Tibial artery (tissue), 4 donors: ENCODE measurements at places on chromosomes 11 and 22.

DNA sequence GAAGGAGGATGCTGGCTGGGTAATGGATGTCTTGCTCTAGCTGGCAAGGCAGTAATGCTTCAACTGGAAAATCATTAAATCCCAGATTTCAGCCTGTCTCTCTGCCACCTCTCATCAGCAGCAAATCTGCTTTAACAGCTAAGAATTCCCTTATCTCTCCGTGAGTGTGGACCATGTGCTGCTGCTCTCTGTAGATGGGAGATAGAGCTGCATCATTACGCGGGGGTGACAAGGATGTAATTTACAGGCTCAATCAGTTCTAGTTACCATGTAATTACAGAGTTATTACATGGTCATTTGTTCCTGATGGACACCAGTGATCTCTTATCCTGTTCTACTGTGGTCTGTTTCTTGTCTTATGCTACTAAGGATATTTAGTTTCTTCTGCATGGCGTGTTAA is 665.4 kb downstream of the NTM start:
- no peak overlapping the region for H3K27ac ChIP-seq
- no peak overlapping the region for H3K4me3 ChIP-seq
- no peaks in the 10 kb centered on the region for H3K4me1 ChIP-seq
- H3K27me3 ChIP-seq, result no peaks in the 10 kb centered on the region
- no peaks in the 10 kb centered on the region for H3K36me3 ChIP-seq

DNA sequence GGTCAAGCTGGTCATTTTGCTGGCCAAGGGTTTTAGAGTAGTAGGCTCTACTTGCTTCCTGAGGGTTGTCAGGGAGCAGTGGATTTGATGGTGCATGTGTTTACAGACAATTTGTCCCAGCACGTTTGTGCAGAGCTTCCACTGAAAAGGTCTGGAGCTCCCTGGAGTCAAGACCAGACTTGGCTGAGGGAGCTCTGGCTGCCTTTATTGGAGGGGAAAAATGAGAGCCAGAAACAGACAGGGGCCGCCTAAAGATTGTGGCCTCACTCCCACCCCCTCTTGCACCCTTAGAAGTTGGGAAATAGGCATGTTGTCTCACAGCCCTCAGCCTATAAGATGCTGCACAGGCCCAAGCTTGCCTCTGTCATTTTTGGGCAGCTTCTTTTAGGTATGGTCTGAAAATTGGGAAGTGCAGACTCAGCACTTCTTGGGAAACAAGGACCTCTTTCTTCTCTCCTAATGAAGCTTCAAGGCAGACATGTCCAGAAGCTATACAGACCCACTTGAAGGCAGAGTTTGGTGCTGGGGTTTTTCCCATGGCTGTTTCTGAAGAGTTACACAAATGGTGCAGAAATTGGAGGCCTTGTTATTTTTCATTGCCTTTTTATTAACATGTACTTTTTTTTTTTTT is 55.1 kb downstream of the AMOTL1 start:
- no peak overlapping the region for H3K27ac ChIP-seq
- no peak for DNase-seq
- no peaks in the 10 kb centered on the region for H3K27me3 ChIP-seq
- H3K4me1 ChIP-seq, result no peaks in the 10 kb centered on the region
- peaks cover 45% of the 10 kb centered on the region for H3K36me3 ChIP-seq

- H3K4me3 ChIP-seq, result no peak overlapping the region
- DNase-seq, result no peak
- no peak overlapping the region for H3K27ac ChIP-seq
- H3K4me1 ChIP-seq, result no peaks in the 10 kb centered on the region
These were observed 447.0 kb upstream of the ARHGAP42 start for GRCh38 chr11:100240025-100240539.

DNA sequence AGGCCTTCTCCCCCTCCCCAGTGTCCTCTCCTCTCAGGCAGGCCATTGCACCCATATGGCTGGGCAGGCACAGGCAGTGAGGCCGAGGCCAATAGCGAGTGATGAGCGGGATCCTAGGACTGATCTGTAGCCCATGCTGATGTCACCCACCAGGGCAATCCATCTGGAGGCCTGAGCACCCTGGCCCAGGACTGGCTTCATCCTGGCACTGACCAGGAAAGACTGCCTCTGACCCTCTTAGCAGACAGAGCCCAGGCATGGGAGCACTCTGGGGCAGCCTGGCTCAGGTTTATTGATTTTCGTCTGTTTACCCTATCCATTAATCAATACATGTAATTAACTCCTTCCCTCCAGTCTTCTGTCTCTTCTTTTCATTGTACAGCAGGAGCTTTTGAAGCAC is 5.1 kb upstream of the TIRAP start:
- H3K27me3 ChIP-seq, result no peaks in the 10 kb centered on the region
- no peak overlapping the region for H3K4me3 ChIP-seq
- DNase-seq, result no peak

GRCh38 chr11:31645747-31646146 is 136.2 kb downstream of the ELP4 start:
- no peak overlapping the region for H3K4me3 ChIP-seq
- H3K36me3 ChIP-seq, result no peaks in the 10 kb centered on the region
- no peak overlapping the region for H3K27ac ChIP-seq
- no peak for DNase-seq
- H3K4me1 ChIP-seq, result peaks cover 8% of the 10 kb centered on the region

GRCh38 chr22:25554238-25554671 is 10.2 kb upstream of the GRK3 start:
- no peak for DNase-seq
- no peak overlapping the region for H3K4me3 ChIP-seq
- H3K27me3 ChIP-seq, result no peaks in the 10 kb centered on the region

- H3K4me1 ChIP-seq, result no peaks in the 10 kb centered on the region
- H3K36me3 ChIP-seq, result no peaks in the 10 kb centered on the region
- no peaks in the 10 kb centered on the region for H3K27me3 ChIP-seq
- H3K27ac ChIP-seq, result no peak overlapping the region
- H3K4me3 ChIP-seq, result no peak overlapping the region
These were observed 73.4 kb upstream of the PARVG start for GRCh38 chr22:44107340-44107739.

DNA sequence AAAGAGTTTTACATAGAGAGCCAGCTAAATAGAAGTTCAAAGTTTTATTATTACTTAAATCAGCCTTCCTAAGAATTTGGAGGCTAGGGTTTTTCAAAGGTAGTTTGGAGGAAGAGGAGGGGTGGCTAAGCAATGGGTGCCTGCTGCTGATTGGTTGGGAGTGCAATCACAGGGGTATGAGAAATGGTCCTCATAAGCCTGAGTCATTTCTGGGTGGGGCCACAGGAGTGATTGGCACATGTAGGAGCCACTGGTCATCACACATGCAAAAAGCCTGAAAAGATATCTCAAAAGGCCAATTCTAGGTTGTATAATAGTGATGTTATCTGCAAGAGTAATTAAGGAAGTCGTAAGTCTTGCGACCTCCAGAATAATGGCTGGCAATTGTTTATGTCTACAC is 12.9 kb downstream of the OR51L1 start:
- DNase-seq, result no peak
- H3K4me1 ChIP-seq, result no peaks in the 10 kb centered on the region
- H3K36me3 ChIP-seq, result no peaks in the 10 kb centered on the region
- no peak overlapping the region for H3K4me3 ChIP-seq
- H3K27me3 ChIP-seq, result no peaks in the 10 kb centered on the region
- H3K27ac ChIP-seq, result no peak overlapping the region

DNA sequence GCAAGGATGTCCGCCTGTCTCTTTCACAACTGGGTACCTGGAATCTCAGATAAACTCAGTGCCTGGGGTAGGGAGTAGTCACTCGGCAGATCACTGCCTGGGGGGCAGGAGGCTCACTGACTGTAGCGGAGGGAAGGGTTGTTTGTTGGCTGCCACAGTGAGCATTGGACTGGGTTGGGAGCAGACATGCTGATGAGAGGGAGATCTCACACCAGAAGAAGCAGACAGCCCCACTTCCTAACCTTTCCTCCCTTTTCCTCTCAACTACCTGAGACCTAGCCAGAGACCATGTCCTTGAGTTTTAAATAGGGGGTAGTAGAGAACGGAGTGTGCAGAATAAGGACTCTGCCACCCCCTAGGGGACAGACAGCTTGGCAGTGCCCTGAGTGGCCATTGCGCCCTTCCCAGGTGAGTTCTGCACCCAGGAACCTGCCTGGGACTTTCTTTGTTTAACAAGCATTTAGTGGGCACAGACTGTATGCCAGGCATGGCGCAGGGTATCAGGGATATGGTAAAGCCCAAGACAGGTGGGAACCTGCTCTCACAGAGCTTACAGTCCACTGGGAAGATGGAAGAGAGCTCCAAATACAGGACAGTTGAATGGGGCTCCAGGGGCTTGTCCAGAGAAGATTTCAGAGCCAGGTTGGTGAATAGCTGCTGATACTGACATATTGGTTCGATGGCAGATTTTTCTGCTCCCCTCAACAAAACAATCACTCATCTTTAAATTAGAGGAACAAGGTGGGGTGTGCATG is 115.7 kb upstream of the NNMT start:
- H3K4me3 ChIP-seq, result peak overlapping the region; percentile 53
- peaks cover 95% of the 10 kb centered on the region for H3K4me1 ChIP-seq
- peaks cover 39% of the 10 kb centered on the region for H3K36me3 ChIP-seq
- no peaks in the 10 kb centered on the region for H3K27me3 ChIP-seq
- peak overlapping the region; percentile 98 for H3K27ac ChIP-seq

DNA sequence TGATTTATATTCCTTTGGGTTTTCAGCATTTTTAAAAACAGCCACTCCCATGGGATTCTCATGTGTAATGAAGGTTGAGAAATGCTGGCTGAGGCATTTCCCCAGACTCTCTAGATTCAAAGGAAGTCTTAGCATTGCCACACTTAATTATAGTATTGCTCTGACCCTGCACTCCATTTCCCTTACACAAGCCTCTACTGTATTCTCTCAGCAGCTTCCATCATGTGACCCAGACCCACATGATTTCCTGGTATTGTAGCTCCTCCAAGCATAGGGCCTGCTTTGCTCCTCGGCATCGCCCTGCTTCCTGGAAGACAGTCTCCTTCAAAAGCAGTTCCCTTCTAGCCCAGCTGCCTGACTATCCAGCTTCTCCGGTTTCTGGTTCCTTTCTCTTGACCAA is 261.5 kb downstream of the LARGE1 start:
- H3K4me3 ChIP-seq, result no peak overlapping the region
- H3K4me1 ChIP-seq, result peaks cover 10% of the 10 kb centered on the region
- peak overlapping the region; percentile 36 for H3K27ac ChIP-seq
- DNase-seq, result no peak
- no peaks in the 10 kb centered on the region for H3K27me3 ChIP-seq

GRCh38 chr22:29482253-29482652 is 2.2 kb downstream of the NEFH start:
- no peak for DNase-seq
- H3K27ac ChIP-seq, result no peak overlapping the region
- no peak overlapping the region for H3K4me3 ChIP-seq
- H3K27me3 ChIP-seq, result no peaks in the 10 kb centered on the region
- no peaks in the 10 kb centered on the region for H3K36me3 ChIP-seq
- no peaks in the 10 kb centered on the region for H3K4me1 ChIP-seq

GRCh38 chr11:72309641-72310040 is 65.7 kb upstream of the PHOX2A start:
- H3K27me3 ChIP-seq, result no peaks in the 10 kb centered on the region
- DNase-seq, result no peak
- H3K27ac ChIP-seq, result no peak overlapping the region
- H3K4me1 ChIP-seq, result no peaks in the 10 kb centered on the region

DNA sequence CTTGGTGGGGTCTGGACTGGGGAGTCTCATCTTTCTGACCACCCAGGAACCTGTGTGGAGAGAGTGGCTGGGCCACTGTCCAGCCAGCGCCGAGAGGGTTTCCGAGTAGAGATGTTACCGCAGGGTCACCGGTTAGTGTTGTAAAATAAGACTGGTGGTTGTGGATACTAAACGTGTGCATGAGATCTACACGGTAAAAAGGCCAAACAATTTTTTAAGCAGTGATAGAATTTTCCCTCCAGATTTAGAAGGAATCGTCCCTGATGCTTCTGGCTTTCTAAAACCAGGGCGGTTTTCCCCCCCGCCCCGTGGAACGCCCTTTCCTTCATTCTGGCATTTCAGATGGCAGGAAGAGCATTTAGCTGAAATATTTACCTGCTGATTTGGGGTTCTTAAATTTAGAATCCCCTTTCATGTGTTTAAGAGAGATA is 72.6 kb upstream of the PPARA start:
- peak overlapping the region; percentile 85 for H3K4me3 ChIP-seq

GRCh38 chr11:118757876-118758399 is 33.0 kb downstream of the DDX6 start:
- H3K4me1 ChIP-seq, result no peaks in the 10 kb centered on the region
- H3K27me3 ChIP-seq, result no peaks in the 10 kb centered on the region
- H3K27ac ChIP-seq, result no peak overlapping the region
- H3K4me3 ChIP-seq, result no peak overlapping the region
- H3K36me3 ChIP-seq, result peaks cover 99% of the 10 kb centered on the region
- DNase-seq, result no peak

- H3K27me3 ChIP-seq, result no peaks in the 10 kb centered on the region
- no peaks in the 10 kb centered on the region for H3K4me1 ChIP-seq
- DNase-seq, result no peak
- no peak overlapping the region for H3K27ac ChIP-seq
- no peak overlapping the region for H3K4me3 ChIP-seq
- H3K36me3 ChIP-seq, result peaks cover 11% of the 10 kb centered on the region
These were observed 90.0 kb upstream of the NARS2 start for GRCh38 chr11:78664636-78665035.

DNA sequence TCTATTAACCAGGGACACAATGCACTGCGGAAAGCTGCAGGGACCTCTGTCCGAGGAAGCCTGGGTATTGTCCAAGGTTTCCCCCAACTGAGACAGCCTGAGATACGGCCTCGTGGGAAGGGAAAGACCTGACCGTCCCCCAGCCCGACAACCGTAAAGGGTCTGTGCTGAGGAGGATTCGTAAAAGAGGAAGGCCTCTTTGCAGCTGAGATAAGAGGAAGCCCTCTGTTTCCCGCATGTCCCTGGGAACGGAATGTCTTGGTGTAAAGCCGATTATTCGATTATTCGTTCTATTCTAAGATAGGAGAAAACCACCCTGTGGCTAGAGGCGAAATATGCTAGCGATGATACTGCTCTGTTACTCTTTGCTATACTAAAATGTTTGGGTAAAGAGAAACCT is 5.2 kb downstream of the BET1L start:
- no peak overlapping the region for H3K27ac ChIP-seq
- no peak for DNase-seq
- no peak overlapping the region for H3K4me3 ChIP-seq
- peaks cover 35% of the 10 kb centered on the region for H3K36me3 ChIP-seq

GRCh38 chr11:73645972-73646631 is at the start of gene PLEKHB1:
PLEKHB1 (plus strand) TSS chr11:73646581; CDS start chr11:73646609, 28 bp downstream.
- no peaks in the 10 kb centered on the region for H3K27me3 ChIP-seq
- H3K36me3 ChIP-seq, result no peaks in the 10 kb centered on the region
- no peaks in the 10 kb centered on the region for H3K4me1 ChIP-seq
- no peak for DNase-seq
- peak within 1 kb of the TSS; percentile 44 for H3K4me3 ChIP-seq
